ENCODE measurements at places on chromosomes 4 and X.

GRCh38 chr4:171582961-171583581 lies 230.1 kb upstream of the GALNTL6 start:
- no peak for DNase-seq

DNA sequence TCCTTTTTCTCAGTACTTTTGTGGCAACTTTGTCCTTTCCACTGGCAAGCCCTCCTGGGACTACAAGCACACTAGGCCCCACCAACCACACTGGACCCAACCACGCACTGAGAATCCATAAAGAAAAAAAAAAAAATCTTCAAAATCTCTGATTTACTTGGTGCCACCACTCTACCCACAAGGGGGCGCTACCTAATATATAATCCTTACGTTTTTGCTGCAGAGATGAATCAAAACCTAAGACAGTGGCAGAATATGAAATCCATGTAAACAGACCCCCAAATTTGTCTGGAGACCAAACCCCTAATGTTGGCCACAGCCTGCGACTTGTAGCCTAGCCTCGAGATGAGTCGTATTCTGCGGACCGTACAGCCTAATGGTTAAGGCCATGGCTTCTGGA lies 63.5 kb upstream of the ARHGAP36 start:
- DNase-seq = peak; percentile 2

- no peak for DNase-seq
These were observed 56.4 kb upstream of the PDLIM3 start for GRCh38 chr4:185591679-185592141.

- DNase-seq = no peak
These were observed 80.0 kb upstream of the NALF2 start for GRCh38 chrX:69424161-69424560.

GRCh38 chr4:36027203-36027602 lies 217.1 kb downstream of the ARAP2 start:
- no peak for DNase-seq

- DNase-seq = no peak
These were observed 109.2 kb downstream of the FHDC1 start for GRCh38 chr4:153045111-153045982.

GRCh38 chr4:127304356-127304755 lies 328.4 kb upstream of the INTU start:
- DNase-seq = no peak

DNA sequence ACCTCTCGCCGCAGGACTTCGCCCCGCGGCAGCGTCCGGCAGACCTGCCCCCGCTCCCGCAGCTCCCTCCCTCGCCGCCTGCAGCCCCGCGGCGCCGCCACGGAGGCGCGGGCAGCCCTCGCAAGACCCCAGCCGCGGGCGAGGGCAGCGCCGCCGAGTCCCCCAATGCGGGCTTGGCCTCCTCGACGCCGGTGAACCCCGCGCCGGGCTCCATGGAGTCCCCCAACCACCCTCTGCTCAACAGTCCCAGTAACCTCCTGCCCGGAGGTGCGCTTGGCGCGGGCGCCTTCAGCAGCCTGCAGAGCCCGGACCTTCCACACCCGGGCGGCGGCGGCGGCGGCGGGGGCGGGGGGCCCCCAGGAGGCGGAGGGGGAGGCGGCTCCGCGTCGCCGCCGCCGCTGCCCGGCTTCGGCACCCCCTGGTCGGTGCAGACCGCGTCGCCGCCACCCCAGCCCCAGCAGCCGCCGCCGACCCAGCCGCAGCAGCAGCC lies 1.2 kb downstream of the CPEB2 start:
- DNase-seq = peak; percentile 28

DNA sequence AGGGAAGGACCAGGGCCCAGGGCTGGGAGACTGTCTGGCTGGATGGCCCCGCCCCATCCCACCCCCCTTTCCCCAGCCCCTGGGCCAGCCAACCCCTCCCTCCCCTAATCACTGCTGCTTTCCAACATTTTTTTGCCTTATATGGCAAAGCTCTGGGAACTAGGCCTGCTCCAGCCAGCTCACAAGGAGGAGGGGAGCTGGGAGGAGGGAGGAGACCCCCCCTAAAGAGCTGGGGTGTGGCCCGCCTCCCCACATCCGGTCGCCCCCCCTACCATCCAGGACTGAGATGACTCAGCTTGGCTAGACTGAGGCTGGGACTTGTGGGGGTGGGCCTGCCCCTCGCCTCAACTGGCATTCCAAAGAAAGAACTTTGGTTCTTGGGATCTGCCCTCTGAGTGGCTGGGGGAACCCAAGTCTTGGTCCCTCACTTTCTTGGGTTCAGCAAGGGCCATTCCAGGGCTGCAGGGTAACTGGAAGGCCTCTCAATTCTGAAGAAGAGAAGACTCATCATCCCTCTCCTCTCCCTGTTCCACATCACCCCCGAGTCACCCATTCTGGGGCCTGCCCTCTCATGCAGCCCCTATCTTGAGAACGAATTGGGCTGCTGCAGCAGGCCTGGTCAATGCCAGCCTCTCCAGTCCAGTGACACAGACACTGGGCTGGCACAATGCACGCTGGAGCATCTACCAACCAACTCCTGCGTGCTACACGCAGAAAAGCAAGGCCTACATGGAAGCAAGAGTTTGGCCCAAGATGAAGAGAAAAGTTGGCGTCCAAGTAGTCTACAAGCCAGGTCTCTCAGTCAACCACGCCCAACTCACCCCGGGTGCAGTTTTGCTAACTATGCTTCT lies 4.8 kb downstream of the FLNA start:
- peak; percentile 62 for DNase-seq

DNA sequence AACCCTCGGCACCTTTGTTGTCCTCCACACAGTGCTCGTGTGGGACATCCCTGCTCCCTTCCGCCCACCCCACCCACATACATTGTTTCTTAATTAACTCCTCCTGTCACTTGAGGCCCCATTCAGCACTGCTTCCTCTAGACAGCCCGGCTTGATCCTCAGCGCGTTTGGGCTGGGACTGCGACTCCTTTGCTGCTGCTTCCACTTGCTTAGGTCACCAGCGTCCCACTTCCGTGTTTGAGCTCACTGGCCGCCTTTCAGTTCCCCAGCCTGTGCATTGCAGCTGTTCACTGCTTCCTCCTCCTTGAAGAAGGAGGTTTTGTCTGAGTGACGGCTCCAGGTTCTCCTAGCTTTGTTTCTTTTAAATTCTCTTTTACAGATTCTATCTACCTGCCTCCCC lies 16.1 kb downstream of the RNF4 start:
- DNase-seq = no peak

DNA sequence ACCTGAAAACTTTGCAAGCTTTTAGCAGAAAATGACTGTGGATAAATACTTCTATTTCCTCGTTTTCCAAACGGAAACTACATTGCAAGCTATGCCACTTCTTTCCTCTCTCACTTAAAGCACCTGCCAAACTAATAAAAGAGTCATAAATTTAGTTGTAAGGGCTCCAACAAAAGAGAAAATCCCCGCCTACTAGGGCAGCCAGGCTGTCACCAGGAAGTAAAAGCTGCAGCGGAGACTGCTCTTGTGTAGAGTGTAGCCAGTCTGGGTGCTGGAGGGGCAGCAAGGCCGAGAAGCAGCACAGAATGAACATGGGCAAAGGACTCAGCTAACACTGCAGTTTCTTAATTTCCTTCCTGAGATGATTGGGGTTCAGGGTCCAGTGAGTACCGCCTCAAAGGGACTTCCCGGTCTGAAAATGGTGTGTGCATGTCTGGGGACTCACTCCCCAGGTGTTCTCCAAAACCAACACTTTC lies 89.3 kb upstream of the MAML3 start:
- DNase-seq = peak; percentile 83

DNA sequence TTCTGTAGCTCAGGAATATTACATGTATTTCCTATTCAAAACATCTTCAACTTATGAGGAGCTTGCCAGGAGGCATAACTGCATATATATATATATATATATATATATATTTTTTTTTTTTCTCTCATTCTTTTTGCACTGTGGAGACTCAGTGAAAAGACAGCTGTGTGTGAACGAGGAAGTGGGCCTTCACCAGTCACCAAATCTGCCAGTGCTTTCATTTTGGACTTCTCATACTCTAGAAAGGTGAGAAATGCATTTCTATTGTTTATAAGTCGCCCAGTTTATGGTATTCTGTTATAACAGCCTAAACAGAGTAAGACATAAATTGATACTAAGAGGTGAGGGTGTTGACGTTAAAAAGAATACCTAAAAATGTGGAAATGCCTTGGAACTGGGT lies 710.6 kb downstream of the TRAM1L1 start:
- DNase-seq = no peak

DNA sequence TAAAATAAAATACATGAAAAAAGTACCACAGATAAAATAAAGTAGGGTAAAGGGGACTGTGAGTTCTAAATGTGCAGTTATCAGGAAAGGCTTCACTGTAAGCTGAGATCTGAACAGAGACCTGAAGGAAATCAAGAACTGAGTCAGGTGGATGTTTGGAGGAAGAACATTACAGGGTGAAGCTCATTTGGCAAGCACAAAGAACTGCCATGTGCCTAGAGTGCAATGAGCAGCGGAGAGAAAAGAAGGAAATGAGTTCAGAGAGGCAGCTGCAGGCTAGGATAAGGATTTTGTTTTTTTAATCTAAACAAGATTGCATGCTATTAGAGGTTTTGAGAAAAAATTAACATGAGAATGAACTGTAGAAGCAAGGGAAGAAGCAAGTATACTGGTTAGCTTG lies 373.1 kb downstream of the STPG2 start:
- DNase-seq = no peak

- no peak for DNase-seq
These were observed 212.9 kb upstream of the SLC7A11 start for GRCh38 chr4:138455097-138455496.

DNA sequence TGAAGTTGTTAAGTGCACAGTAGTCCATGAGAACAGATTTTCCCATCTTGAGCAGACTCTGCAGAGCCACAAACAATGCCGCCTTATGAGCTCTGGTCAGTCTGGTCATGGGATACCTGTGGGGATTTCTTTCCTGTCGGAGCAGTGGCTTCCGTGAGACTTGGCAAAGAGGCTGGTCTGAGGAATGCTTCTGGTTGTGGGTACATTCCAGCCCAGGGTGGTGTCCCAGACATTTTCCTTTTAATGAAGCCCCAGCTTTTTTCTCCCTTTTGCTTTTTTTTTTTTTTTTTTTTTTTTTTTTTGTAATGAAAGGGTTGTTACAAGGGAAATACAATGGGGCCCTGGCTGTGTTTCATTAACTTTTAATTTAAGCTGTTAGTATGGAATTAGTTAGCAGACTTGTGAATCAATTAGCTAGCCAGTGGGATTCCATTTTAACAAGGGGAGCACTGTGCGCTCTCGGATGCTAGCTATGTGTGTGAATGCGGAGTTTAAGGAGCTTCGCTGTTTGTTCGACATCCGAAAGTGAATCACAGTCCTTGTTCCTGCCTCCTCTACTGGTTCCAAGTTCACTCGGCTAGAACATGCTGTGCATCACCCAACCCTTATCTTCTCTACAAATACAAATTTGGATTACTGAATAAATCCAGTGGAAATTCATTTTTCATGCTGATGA lies 225.1 kb downstream of the CBR4 start:
- DNase-seq = no peak

GRCh38 chrX:106894392-106894909 lies 8.7 kb downstream of the RIPPLY1 start:
- DNase-seq = peak; percentile 53

Measured in COR-L47 (cell line).